ENCODE measurements at places on chromosomes 1 and 21.
A peak's percentile ranks its signal among the peaks of the same experiment; 100 is the strongest.

- no peak for DNase-seq
These were observed 86.5 kb upstream of the IFFO2 start for GRCh38 chr1:19042675-19043578.

DNA sequence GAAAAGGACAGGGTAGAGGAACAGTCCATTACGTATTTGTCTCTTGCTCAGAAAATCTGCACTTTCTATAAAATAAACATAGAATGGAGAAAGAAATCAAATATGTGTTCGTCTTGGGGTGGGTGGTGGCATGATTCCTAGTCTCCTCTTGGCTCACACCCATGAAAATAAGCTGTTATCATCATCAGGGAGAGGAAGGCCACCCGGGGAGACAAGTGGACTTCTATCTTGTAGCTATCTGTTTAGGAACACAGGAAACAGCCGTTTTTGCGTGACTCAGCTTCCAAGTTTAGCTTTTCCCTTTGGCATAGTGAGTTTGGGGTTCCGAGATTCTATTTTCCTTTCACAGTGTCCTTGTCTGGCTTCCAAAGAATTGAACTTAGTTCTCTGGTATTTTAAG, 622.3 kb downstream of the PTPRU start:
- no peak for DNase-seq

DNA sequence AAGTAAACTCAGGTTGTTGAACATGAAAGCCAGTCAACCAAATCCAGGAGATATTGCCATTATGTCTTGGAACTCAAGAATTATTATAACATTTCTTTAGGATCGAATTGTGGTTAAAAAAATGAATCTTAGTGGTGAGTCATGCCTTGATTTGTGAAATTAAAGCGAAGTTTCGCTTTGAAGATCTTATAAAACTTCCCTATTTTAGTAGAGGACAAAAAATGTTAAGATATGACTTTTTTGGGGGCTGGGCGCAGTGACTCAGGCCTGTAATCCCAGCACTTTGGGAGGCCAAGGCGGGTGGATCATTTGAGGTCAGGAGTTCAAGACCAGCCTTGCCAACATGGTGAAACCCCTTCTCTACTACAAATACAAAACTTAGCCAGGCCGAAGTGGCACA, 39.5 kb upstream of the PTBP2 start:
- no peak for DNase-seq

- peak; percentile 20 for DNase-seq
These were observed 69.0 kb upstream of the RAVER2 start for GRCh38 chr1:64675718-64676345.

DNA sequence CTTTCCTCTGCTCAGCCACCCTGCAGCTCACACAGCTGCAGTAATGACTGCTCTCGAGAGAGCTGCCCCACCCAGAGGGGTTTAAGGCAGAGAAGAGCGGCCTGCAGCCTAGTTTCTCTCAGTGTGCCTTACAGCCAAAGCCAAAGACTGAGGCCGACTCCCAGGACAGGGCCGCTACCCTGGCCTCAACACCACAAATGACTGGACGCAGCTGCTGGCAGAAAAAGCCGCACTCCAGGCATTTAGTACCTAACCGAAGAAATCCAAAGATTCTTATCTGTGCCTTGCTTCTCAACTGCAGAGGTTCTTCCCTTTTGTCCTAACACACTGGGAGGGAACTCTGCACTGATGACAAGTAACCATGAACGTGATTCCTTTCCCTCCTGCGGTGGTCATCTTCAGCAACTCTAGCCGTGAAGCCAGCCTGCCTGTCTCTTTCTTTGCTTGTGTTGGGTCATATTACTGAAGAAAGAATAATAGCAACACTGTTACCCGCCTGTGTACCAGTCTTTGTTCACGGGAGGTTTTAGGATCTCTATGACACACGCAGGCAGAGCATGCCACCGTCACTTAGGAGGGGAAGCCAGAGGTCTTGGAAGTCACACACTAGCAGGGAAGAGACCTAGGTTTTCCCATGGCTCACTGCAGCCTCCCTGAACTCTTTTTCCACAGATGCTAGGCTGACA, 202.7 kb downstream of the RHOU start:
- DNase-seq: no peak

- DNase-seq: no peak
These were observed 35.0 kb downstream of the GIPC2 start for GRCh38 chr1:78080767-78081166.

DNA sequence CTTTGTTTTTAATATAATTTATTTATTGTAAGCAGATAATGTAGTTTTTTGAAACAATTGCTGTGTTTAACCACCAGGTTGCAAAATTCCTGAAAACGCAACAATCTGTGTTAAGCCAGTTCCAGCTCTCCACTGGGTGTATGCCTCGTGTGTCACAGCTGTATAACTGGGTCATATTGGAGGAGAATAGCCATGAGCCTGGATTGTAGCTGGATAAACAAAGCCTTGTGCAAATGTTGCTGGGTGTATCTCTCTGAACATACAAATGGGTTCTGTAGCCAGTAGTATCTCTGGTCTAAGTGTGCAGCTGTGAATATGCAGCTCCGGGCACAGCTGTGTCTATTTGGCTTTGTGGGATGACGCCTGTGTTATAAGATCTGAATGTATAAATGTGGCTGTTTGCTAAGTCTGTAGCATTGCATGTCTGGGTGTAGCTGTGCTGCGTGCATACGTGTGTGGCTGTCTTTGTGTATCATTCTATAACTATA, 2.8 kb downstream of the TCEA3 start:
- DNase-seq: no peak

DNA sequence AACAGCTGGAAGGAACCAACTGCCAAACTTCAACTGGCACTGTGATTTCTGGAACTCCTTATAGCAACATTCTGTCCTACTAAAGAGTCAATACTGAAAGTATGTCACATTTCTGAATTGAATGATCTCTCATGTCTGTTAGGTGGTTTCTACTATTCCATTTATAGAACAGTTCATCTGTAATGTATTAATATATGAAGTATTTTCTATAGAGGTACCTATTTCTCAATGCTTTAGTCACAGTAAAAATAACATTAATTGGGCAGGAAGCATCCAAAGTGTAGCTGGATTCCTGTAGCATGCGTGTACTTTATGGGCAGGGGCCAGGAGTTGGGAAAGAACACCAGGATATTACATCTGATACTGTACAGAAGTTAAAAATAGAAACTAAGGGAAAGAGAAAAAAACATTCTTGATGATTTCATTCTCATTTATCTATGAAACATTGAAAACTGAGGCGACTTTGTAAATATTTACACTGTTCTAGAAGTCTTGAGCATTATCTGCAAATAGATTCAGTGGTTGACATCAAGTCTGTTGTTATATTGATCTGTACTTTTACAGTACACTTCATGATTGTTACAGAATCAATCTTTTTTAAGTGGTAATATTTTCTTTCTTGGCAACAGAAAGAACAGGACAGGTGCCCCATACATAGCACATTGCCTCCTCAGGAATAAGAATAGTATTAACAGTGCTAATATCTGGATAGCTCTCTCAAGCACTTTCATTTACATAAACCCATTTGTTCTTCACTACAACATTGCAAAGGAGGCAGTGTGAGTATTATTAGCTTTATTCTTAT, 6.2 kb upstream of the ZNF281 start:
- peak; percentile 85 for DNase-seq

- no peak for DNase-seq
These were observed 2132.1 kb downstream of the NCAM2 start for GRCh38 chr21:23130308-23130707.

DNA sequence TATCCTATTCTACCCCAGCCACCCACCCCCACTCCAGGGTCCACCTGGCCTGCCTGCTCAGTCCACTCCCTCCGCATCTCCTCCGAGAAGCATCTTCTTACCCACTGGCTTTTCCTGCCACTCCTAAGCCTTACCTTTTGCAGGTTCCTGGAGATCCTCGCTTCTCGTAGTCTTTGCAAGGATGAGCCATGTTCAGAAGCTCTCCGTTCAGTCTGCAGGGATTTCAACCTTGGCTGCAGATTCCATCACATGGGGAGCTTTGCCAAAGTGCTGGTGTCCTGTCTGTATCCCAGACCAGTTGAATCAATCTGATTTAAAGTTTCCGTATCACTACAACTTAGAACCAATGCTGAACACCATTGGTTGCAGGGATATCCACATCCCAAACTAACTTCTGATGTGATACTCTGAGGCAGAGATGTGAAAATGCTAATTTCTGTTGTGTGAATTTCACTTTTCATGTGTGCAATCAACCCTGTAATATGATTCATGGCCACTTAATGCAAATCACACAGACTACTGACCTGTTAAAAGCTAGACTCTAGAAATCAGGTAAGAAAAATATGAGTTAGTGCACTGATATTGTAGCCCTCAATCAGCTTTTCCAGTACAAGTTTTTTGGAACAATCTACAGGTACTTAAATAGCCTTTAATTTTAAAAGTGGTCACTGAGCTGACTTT, 61.9 kb downstream of the CAPN2 start:
- no peak for DNase-seq

DNA sequence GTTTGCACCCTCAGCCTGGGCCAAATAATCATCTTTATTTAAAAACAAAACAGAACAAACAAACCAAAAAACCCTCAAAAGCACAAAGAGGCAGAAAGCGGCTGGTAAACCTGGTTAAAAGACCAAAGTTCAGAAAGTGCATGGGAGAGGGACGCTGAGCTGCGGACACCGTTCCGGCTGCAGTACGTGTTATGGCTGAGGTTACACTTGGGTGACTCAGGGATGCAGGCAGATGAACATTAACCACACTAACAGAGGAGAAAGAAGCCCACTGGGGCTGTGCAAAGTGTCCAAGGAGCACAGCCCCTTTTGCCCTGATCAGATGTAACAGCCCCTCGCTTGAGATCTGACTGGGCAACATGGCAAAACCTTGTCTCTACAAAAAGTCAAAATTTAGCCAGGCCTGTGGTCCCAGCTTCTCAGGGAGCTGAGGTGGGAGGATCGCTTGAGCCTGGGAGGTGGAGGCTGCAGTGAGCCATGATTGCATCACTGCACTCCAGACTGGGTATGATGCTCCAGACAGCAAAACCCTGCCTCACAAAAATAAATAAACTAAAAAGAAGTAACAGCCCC, 28.3 kb downstream of the GPR157 start:
- DNase-seq: peak; percentile 11

Data from kidney glomerular epithelial cell (primary cell).